Activated CD4-positive, alpha-beta memory T cell treated with anti-CD3 and anti-CD28 coated beads for 36 hours (primary cell): ENCODE measurements at places on chromosomes 2 and 18. TPM values are rescaled to one million over a fixed set of nuclear protein-coding genes. Genes with fewer than 3 reads are reported as not detected.

The SKA1 gene
- total RNA-seq = 46.0 TPM

The PSMA8 gene
- 1.7 TPM for total RNA-seq

GRCh38 chr2:211473116-211473515 lies 916.7 kb downstream of the CPS1 start:
- DNase-seq = no peak

GRCh38 chr2:217899231-217900009 lies 103.4 kb downstream of the TNS1 start:
- peak; percentile 32 for DNase-seq

DNA sequence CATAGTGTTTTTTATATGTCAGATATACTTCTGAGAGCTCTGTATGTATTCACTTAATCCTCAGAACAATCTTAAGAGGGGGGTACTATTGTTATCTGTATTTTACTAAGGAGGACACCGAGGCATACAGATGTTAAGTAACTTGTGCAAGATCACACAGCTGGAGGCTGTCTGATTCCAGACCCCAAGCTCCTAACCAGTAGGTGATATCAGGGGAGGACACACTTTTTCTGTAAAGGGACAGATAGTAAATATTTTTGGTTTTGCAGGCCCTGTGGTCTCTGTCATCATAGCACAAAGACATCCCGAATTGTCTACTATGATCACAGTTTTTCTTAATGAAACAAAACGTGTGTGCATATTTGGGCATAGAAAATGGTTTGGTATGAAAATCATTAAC lies 143.7 kb downstream of the LAMA3 start:
- no peak for DNase-seq

The CKAP2L gene
- 46.1 TPM for total RNA-seq

The CCDC88A gene
- 14.1 TPM for total RNA-seq

The AQP12B gene
- not detected for total RNA-seq

DNA sequence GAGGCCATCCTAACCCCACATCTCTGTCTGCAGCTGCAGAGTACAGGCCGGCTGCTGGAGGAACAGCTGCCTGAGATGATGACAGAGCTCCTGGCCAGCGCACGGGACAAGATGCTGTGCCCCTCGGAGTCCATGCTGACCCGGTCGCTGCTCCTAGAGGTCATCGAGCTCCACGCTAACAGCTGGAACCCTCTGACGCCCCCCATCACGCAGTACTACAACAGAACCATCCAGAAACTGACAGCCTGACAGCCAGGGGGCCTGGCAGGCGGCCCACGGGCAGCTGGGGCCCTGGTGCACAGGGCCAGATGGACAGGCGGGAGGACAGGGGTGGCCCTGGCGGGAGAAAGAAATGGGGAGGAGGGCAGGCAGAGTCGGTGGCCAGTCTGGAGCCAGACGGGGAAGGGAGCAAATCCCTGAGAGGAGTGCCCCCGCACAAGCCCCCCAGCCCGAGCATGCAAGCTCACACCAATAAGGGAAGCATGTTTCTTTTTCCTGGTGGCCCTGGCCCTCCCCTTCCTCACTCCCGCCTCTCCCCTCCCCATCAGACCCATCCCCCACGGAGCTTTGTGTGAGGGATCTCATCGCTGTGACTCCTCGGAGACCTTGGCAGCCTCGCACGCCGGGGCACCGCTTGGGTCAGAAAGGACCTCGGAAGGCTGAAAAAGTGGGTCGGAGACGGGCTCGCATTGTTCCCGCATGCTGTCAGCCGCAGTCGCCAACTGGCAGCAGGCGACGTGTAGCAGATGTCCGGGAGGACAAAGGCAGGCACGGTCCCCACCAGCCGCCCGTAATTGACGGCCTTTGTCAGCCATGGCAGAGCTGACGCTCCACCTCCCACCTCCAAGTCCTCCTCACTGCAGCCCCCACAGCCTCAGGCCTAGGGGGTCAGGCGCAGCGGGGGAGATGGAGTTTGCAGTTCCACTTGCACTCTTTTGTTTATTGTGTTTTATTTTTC lies 91.2 kb downstream of the SMAD7 start:
- DNase-seq = no peak

DNA sequence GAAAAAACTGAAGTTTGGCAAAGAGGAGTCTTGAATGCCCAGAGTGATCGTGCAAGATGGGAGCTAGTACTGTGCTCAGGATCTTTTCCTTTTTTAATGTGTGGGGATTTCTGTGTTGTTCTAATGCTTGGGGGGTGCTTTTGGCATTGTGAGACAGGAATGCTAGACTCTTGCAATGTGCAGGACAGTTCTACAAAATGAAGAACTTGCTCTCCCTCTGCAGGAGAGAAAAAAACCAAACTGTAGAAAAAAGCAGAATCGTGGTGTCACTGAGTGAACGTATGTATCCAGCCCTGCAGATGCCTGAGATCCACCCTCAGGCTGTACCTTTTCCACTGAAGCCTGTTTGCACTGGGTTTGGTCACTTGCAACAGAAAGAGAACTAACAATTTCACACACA lies 12.1 kb upstream of the TTC39C start:
- no peak for DNase-seq

DNA sequence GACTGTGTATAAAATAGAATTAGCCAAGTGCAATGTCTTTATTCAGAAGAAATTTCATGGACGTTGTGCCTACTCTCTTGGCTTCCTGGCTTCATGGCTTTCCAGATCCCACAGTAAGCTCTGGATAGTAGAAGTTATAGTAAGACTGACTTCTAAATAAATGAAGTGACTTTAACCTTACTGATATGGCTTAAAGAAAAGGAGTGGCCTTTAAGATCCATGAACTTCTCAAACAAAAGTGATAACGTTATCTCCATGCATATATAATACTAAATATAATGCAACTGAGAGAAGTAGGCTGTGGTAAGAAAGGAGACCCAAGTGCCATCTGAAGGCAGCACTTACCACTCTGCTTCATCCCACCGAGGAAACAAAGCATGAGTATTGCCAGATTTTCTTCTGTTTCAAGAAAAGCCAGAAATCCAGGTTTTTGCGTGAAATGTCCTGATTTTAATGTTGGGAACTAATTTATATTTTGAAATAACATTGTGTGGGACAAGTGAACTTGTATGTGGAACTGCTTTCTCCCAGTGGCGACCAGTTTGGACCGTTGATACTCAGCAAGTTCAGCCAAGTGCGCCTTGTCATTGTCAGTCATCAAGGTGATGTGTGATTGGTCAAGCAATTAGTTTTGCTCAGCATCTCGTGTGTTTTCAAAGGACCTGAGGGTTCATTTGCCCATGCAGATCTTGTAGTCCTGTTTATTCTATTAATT lies 13.9 kb upstream of the IL37 start:
- no peak for DNase-seq

DNA sequence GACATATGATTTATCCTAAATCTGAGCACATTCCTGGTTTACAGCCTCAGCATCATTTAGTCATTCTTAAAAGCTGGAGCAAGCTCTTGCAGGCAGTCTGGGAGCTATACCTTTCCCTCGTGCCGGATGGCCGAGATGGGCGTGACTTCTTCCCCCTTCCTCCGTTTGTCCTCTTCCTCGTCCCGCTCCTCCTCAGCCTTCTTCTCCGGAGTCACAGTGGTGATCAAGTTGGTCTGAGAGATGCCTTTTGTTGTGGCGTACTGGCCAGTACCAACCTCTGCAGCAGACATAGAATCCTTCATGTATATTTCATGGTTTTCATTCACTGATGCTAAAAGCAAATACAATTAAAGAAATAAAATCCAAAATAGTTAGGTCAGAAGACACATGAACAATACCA lies 124.1 kb upstream of the ZBTB14 start:
- no peak for DNase-seq

The TLX2 gene
- total RNA-seq = 0.52 TPM

DNA sequence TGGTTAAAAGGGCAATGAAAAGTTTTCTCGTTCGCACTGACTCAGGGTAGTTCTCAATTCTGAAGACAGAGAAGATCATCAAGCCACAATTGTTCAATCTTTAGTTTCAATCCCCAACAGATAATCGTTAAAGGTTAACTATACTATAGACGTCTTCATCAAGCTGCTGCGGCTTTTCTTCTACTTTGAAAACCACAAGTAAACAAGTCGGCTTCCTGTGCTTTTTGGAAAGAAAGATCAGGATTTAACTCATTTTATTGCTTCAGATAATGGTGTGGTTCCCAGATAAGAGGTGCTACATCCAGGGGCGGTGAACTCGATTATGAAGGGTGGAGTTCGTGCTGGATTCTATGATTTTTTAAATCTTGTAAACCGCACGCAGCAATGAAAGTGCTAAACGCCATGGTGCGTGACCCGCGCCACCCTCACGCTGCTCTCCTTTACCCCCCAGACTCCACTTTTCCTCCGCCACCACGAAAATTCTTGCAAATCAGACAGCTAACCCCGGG lies 545 bp upstream of the CDCA7 start:
- no peak for DNase-seq

DNA sequence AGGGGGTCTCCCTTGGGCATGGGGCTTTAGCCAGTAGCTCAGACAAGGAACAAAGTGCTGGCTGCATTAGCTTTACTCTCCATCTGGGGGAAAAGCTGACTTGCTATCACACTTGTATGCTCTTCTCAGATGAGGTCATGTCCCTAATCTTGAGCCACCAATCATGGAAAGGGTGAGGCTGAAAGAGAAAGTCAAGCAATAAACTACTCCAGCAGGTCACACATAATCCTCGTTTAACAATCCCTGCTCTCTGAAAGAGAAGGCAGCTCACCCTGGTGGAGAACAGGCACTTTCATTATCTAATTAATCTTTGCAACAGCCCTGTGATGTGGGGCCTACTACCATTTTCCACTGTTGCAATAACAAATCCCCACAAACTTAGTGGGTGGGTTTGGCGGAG lies 129.7 kb upstream of the CAPN13 start:
- no peak for DNase-seq

The UGT1A8 gene
- total RNA-seq = not detected

DNA sequence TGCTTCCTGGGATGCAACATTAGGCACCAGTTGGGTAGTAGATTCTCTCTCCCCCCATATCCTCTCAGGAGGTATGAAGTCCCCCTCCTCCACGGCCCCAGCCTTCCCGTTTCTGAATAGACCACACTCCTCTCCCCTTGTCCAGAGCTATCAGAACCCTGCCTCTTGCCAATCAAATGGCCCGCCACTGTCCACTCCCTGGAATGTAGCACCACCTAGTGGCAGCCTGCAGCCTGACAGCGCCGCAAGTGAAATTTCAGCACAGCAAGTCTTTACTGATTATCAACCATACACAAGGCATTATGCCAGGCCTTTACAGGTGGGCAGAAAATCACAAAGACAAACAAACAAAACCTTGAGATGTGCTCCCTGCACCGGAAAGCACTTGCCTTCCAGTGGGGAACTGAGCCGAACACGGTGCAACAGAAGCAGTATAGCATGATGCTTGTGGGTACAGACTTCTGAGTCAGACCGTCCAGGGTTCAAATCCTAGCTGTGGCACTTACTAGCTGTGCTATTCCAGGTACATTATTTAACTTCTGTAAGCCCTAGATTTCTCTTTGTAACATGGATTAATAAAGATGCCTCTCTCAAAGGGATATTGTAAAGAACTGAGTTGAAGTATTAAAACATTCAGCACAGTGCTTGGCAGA lies 174.0 kb downstream of the SMAD2 start:
- DNase-seq = peak; percentile 67

- DNase-seq = no peak
Observed at GRCh38 chr2:162113776-162114168, 38.3 kb downstream of the GCG start.

GRCh38 chr18:48139431-48140347 lies 209.2 kb upstream of the SMAD2 start:
- DNase-seq = no peak
